Stimulated activated CD8-positive, alpha-beta memory T cell treated with anti-CD3 and anti-CD28 coated beads, Interleukin-7, amount 100 ng/mL, for 48 hours (primary cell): ENCODE measurements at places on chromosomes 4 and X.

GRCh38 chrX:51694254-51694653 lies 11.6 kb upstream of the CENPVL2 start:
- DNase-seq: no peak

DNA sequence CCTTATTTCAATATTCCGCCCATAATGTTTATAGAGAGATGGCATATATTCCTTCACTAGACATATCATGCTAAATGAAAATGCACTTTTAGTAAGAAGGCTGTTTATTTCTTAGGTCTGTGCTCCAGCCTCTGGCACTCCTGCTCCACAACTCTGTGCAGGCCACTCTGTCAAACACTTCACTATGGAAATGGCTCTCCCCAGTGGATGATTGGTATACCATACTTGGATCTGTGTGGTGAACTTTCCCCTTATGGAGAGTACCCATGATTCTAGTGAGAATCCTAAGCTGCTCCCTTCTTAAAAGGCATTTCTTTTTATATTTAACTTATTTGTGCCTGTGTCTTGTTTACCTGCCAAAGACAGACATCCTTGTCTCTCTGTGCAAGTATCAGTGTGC lies 480.1 kb upstream of the GALNT7 start:
- DNase-seq: no peak

GRCh38 chr4:133152831-133153481 lies 3.9 kb downstream of the PCDH10 start:
- DNase-seq: no peak

DNA sequence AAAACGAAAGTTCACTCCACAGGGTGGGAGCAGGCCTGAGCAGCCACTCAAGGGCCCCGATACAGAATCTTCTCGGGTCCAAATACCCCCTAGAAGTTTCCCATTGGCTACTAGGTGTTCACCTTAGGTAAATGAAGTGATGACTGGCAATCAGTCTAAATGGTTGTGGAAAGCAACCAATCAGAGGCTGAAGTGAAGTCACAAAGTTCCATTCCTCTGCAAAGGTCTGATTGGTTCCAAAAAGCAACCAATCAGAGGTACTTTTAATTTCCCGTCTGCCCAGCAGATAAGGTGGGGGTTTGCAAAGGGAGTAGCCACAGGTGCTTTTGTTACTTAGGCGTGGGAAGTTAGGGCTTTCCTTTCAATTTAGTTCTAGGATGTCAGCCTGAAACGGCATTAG lies 58.2 kb upstream of the NKAP start:
- no peak for DNase-seq
